ENCODE measurements at places on chromosomes 4 and X.

- no peak for DNase-seq
Observed at GRCh38 chr4:8303081-8303480, 33.5 kb downstream of the HTRA3 start.

GRCh38 chrX:75603833-75604232 is 81.0 kb upstream of the ZDHHC15 start:
- DNase-seq, result peak; percentile 37

GRCh38 chr4:3041192-3042142 is 32.9 kb downstream of the HTT-AS start:
- DNase-seq, result no peak

DNA sequence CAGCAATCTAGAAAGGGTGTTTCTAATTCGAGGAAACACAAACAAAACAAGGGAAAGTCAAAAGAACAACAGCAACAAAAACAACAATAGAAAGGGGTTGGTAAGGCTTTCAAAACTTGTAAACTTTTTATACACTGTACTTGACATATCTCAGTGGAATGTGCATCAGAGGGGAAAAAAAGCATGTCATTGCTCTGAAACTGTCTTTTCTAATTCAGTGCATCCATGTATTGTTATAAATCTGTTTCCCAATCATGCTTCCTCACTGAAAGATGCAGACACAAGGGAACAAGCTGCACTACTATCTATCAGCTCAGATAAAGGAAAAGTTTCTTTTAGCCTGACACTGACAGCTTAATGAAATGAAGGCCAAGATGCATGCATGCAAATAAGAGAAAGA is 44.2 kb upstream of the PCDH18 start:
- no peak for DNase-seq

GRCh38 chr4:7124689-7125442 is 57.0 kb upstream of the GRPEL1 start:
- DNase-seq, result no peak

- DNase-seq, result no peak
Observed at GRCh38 chr4:47561331-47561730, 76.3 kb downstream of the ATP10D start.

GRCh38 chrX:10356979-10357378 is 200.2 kb downstream of the CLCN4 start:
- no peak for DNase-seq

- DNase-seq, result no peak
Observed at GRCh38 chr4:8289151-8289750, 19.7 kb downstream of the HTRA3 start.

DNA sequence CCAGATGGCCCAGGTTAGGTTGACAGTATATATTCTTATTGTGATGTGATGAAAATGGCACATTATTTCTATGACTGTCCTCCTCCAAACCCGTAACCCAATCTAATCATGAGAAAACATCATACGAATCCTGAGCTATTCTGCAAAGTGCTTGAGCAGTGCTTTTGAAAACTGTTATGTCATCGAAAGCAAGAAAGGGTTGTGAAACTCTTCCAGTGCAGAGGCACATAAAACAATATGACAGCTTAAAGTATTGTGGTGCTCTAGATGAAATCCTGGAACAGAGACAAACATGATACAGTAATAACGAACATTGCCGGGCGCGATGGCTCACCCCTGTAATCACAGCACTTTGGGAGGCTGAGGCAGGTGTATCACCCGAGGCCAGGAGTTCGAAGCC is 1648.0 kb downstream of the STIM2 start:
- no peak for DNase-seq

DNA sequence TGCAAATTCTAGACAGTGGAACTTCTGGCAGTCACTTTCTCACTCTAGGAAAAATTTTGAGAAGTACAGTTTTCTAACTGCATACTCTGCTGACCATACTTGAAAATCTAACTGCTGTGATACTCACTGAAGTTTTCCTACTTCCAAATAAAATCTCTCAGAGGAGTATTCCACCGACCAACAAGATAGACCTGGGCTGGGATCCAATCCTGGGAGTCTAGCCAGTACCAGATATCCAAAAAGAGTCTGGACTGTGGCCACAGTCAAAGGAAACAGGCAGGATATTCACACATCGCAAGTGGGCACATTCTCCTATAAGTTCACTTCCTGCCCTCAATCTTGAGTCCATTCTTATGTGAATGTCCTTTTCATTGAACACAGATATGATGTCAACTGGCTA is 1138.7 kb upstream of the PCDH7 start:
- peak; percentile 50 for DNase-seq

GRCh38 chrX:143455046-143455445 is 62.2 kb downstream of the SPANXN3 start:
- no peak for DNase-seq

GRCh38 chr4:120939693-120940092 is 17.2 kb upstream of the PRDM5 start:
- no peak for DNase-seq

DNA sequence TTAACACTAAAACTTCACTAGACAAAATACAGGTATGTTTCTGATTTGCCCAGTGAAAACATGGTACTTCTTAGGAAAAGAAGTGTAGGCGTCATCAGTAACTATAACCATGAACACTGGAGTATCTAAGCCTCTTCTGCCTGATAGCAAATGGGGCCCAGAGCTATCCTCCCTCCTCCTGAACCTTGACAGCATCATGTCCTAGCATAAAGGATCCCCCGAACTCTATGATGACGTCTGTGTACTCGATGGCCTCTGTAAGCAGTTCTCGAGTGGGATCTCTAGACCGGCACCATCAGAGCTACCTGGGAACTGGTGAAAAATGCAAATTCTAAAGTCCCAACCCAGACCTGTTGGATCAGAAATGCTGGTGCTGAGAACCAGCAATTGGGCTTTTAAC is 36.3 kb upstream of the MTNR1A start:
- DNase-seq, result no peak

DNA sequence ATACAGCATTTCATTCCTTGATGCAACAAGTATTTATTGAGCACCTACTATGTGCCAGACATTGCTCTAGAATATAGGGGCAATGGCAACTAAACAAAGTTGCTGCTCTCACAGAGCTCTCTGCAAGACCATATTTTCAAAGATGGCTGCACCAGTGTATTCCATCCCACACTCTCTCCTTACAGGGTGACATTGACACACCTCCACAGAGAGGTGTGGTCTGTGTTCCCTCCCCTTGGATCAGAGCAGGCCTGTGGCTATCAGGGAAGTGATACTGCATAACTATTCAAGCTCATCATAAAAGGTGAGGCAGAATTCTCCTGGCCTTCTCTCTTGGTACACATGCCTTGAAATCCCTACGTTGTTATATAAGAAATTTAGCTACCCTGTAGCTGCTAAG is 95.3 kb upstream of the SOD3 start:
- DNase-seq, result no peak

DNA sequence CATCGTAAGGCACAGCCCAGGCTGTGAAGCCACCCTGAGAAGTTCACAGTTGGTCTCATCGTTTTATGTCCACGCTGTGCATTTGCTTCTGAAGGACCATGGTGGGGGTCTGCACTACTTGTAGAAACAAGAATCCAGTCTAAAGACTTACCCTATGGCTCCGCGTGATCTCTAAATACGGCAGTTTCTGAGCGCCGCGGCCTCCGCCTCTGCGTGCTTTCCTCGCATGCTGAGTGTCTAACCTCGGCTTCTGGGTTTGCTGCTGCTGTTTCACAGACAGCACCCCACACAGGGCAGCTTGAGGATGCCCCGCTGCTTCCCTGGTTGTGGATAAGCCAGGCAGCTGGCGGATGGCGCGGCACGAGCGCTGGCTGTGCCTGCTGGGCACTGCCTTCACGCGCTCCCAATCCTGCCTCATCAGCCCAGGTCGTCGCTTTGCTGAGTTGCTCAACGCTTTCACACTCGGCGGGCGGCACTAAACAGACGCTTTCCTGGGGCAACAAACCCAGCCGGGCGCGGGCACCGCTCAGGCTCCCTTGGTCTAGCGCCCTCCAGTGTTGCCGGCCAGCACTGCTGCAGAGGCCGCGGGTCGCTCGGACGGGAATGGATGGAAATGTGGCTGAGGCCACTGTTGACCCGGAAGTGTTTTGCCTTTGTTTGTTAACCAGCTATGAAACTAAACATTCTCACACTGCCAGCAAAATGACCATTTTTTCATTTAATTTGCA is 39.2 kb downstream of the FGFRL1 start:
- peak; percentile 78 for DNase-seq

DNA sequence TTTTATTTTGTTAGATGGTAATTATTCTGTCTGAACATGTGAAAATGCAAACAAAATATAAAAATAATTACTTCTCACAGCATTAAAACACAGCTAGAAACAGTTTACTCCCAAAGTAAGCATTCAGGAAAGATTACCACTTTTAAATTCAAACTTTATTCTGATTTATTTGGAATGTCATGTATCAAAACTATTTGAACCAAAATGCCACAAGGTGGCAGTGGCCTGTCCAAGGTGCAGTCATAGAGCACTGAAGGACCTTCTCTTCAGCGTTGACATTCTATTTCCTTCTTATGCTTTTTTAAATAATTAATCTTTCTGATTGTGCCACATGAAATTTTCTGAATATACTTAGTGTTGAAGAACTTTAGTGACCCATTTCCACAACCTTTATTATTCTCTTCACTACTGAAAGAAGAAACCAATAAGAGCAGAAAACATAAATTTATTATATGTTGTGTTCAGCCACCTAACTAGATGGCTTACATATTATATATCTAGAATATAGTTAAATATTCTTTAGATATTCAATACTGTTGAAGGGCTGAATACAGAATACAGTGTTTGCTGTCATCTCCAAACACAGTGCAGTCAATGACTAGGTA is 283.6 kb downstream of the CFAP299 start:
- no peak for DNase-seq

DNA sequence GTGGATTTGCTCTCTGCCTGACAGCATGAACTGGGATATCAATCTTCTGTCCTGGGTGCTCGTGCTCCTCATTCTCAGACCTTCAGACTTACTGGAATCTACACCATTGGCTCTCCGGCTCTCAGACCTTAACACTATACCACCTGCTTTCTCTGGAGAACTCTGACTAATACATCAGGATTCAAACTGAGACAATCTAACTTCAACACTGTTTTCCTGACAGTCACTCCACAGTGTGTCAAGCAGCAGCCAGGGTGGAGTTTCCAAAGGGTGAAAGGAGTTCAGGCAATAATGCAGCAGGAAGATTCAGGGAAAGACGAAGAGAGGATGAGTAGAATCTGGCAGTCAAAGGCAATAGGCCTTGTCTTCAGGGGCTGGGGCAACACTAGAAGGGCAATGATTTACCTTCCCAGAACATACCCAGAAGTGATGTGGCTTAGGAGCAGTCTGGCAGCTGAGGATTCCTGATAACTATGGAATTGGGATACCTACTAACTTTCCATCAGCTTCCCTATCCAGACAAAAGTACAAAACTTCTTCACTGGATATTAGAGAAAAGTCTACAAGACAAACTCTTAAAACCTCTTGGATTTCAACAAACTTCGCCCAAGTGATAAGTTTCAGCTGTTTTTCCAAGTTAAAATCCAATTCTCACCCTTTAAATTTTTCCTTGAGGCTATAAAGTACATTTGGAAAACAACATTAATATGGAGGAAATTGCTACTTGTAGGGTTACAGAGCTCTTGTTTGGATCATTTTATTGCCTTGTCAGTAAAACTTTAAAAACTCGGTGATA is 58.4 kb upstream of the SLIT2 start:
- no peak for DNase-seq

DNA sequence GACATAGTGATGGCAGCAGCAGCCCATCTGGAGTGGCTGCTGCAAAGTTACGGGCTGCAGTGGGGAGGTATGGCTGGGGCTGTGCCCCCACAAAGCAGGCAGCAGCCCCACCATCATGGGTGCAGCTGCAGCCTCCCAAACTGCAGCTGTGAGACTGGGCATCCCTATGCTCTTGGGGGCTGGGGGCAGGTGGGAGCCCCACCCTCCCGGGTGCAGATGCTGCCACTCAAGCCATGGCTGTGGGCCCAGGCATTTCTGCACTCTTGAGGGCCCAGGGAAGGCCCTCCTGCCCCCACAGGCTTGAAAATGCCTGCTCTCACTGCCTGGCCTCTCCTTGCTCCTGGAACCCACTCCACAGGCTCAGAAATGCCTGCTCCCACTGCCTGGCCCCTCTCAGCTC is 389.4 kb downstream of the TEX13C start:
- no peak for DNase-seq

GRCh38 chr4:97646997-97647396 is 496.3 kb downstream of the STPG2 start:
- no peak for DNase-seq

GRCh38 chr4:141391771-141392170 is 171.1 kb downstream of the ZNF330 start:
- DNase-seq, result no peak

GRCh38 chr4:133493776-133494175 is 344.7 kb downstream of the PCDH10 start:
- no peak for DNase-seq

DNA sequence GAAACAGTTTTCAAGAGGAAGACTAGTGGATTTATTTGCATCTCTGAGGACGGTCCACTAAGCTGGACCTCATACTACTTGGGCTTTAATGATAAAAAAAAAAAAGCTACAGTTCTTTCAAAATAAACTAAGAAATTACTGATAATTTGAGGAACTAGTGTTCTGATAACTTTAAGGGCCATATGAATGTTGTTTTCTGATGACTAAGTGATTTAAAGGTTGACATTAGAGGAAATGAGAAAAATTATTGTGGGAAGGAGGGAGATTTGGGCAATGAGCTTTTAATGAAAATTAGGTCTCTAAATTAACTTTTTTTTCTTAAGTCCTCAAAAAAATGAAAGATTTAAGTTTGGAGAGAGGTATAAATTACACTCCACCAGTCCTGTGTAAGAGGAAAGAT is 60.8 kb upstream of the IL2 start:
- DNase-seq, result no peak

DNA sequence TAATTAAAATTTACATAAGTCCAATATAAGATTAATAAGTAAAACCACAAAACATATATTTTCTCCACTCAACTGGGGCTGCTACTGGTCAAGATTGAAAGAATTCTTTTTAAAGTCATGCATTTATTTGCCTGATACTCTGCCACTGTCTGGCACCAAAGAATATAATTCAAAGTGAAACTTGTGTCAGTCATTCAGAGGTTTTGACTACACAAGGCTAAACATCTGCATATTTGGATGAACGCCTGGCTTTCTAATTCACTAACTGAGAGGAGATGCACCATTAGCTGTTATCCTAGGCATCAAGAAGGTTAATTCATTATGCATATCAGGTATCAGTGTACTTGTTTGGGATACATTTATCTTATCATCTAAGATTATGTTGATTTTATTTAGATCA is 598.5 kb downstream of the CENPC start:
- DNase-seq, result peak; percentile 82

DNA sequence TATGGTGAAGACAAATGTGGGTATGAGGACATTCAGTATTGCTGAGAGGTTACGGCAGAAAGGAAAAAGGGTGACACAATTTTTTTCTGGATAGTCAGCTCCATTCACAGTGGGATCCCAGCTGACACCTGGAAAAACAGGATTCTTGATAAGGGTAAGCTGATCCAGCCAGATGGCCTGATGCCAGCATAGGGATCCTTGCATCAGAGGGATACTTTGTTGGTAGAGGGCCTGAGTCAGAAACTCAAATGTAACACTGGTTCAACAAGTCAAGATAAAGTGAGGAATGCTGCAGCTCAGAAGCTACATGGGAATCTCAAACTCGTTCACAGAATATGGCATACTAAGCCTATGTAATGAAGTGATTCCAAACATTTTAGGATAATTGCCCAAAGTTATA is 726.7 kb downstream of the C4orf33 start:
- DNase-seq, result no peak

GRCh38 chrX:112808007-112808406 is 32.6 kb downstream of the AMOT start:
- no peak for DNase-seq

All from pons (tissue), 1 donor.